ENCODE measurements at places on chromosomes 5 and 9.
A peak's percentile ranks its signal among the peaks of the same experiment; 100 is the strongest.

- no peak for DNase-seq
Measured at GRCh38 chr9:134634176-134634575, 7.4 kb upstream of the COL5A1 start.

DNA sequence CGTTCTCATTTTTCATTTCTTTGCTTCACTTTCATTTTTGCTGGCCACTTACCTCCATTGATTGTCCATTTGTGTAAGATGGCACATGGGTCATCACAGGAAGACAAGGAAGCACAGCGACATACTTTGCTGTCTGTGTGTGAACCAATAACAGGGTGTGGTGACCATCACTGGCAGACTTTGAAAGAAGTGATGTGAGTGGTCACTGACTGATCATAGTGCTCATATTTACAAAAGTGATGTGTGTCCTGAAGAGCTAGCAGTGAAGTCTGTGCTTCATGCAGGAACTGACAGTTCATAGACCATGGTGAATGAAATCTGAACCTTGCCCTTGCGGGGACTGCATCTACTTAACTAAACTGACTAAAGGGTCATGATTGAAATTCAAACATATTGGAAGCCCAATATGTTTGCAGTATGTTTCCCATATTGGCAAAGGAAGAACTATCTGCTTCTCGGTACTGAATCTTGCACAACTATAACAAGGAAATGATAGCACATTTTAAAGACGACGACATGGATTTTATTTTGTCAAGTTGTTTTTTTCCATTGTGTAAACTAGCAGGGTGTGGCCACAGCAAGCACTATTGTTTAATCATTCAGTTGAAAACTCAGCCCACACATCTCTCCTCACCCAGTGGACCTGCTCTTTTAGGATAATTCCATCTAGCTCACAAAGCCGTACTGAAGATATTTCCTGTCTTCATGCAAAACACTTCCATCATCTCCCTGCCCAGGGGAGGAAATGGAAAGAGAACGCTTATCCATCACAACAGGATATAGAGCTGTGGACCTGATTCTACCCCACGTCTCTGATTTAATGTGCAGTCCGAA lies 232.0 kb upstream of the ANKRD55 start:
- no peak for DNase-seq

GRCh38 chr9:93237540-93237939 lies 53.6 kb downstream of the WNK2 start:
- no peak for DNase-seq

DNA sequence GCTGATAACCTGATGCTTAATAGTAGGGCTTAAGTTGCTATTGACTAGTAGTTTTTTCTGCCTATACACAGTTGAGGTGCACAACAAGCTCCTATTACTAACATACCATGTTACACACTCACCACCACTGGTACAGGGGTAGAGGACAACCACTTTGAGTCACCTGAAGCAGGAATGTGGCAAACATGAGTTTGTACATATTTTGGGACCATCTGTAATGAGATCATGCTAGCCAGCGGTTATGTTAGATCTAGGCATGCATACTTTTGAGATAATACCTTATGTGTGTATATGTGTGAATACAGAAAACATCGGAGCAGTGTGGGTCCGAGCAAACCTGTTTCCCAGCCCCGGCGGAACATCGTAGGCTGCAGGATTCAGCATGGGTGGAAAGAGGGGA lies 72.8 kb upstream of the NXNL2 start:
- DNase-seq: no peak

DNA sequence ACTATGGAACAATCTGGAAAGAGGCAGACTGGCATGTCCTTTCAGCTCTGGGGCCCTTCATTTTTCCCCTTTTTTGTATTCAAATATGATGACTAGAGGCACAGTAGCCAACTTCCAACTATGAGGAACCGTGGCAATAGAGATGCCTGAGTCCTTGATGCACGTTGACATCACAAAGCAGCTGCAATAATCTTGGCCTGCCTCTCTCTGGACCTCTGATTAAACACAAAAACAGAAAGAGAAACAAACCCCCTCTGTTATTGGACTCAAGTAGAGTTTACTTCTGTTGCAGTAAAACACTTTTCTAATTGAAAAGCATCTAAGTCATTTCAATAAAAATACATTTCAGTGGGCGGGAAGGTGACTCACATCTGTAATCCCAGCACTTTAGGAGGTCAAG lies 122.2 kb upstream of the GRAMD2B start:
- no peak for DNase-seq

GRCh38 chr5:141691286-141691866 lies 9.3 kb upstream of the ARAP3 start:
- DNase-seq: no peak

DNA sequence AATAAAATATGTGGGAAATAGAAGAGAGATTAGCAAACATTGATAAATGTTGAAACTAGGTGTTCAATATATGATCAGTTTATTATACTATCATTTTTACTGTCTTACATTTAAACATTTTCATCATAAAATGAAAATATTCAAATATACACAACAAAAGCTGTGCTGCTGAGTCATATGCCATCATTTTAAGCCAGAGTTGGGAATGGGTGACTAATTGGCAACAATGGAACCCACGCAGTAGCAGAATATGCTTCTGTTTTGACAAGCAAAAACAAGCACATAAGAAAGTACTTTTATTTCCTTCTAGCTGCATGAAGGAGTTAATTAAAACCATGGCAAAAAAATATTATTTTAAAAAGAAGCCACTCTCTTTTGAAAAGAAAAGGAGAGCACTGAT lies 340.0 kb upstream of the EDIL3 start:
- DNase-seq: no peak

- no peak for DNase-seq
Measured at GRCh38 chr5:72478276-72478675, 28.9 kb downstream of the ZNF366 start.

GRCh38 chr9:35757226-35757891 lies 3.3 kb upstream of the MSMP start:
- no peak for DNase-seq

DNA sequence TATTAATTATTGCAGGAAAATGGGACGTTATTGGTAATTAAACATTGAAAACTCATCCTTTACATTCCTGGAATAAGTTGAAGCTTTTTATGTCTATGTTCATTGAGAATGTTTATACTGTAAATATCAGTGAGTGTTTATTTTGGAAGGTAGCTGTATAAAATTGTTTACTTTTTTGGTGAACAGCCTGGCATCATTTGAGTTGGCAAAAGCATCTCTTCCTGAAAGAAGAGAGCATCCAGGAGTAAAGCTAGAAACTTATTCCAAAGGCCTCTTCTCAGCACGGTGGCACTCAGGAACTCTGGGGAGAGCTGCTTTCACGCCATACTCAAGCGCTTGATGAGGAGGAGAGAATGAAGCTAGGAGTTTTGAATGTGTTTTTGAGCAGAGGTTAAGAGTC lies 79.9 kb downstream of the GAPVD1 start:
- no peak for DNase-seq

DNA sequence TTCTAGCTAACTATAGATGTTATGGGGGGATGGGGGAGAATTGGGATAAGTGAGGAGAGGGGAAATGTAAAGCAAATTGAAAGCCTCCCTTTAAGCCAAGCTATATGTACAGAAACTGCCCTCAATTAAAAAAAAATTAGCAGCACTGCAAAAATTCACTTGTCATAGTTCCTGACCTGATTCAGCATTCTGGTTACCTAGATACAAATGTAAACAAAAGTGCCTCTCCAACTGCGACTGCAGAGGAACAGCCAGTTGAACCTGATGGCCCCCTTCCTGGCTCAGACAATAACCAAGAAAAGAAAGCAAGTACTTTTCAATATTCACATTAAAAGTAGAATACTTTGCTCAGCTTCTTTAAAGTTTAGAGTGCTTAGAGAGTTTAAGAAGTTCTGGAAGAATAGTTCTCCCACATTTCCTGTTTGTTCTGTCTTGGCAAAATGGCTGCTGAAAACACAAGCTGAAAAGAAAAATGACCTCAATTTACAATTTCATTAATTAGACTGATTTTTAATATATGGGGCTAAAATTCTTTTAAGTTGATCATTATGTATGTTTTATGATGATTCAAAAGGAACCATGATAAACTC lies 1.5 kb downstream of the FAM81B start:
- no peak for DNase-seq

DNA sequence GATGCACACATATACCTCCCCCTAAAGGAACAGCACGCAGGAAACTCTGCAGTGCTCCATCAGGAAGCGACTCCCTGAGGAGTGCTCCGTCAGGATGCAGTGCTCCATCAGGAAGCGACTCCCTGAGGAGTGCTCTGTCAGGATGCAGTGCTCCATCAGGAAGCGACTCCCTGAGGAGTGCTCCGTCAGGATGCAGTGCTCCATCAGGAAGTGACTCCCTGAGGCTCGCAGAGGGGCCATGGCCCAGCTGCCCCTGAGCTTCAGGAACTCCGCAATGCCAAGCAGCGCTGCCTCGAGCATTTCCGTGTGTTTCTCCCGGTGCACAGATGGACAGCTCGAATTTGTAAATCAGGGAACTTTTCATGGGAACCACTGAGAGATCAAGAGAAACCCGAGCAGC lies 88.1 kb downstream of the PAX5 start:
- no peak for DNase-seq

GRCh38 chr9:93683331-93684134 lies 107.1 kb downstream of the PHF2 start:
- DNase-seq: no peak

GRCh38 chr5:180130876-180131740 lies 59.5 kb upstream of the RNF130 start:
- DNase-seq: no peak

- no peak for DNase-seq
Measured at GRCh38 chr9:86926145-86926544, 21.2 kb downstream of the GAS1 start.

GRCh38 chr9:112061152-112061740 lies 113.9 kb downstream of the SUSD1 start:
- peak; percentile 99 for DNase-seq

GRCh38 chr9:135959814-135960213 lies 1.4 kb downstream of the UBAC1 start:
- no peak for DNase-seq

- DNase-seq: no peak
Measured at GRCh38 chr9:98997604-98998003, 53.9 kb downstream of the COL15A1 start.

DNA sequence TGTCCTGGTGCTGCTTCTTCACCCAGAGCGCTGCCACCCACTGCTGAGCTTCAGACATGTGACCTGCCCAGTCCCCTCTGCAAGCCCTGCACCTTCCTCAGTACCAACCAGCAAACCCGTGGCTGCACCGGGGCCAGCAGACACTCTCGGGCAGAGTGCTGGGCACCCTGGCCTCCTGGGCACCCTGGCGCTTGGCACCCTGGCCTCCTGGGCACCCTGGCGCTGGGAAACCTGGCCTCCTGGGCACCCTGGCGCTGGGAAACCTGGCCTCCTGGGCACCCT lies 31.7 kb upstream of the SLC12A7 start:
- no peak for DNase-seq

- no peak for DNase-seq
Measured at GRCh38 chr5:175889910-175890684, 18.7 kb downstream of the CPLX2 start.

DNA sequence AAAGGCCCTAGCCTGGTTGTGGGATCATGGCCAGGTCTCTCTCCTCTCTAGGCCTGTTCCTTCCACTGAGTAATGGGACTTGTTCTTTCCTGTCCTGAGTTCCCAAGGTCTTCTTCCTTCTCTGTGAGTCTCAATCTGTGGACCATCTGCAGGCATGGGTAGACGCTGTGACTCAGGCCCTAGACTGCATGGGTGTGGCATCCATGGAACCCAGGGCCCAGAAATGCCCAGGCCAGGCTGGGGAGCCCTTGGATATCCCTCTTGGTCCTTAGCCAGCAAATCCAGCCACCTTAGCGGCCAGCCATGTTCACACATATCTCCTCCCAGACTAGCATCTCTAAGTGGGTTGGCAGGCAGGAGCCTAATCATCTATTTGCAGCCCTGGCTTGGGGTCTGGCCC lies 2.3 kb upstream of the ACSL6 start:
- DNase-seq: no peak

- DNase-seq: no peak
Measured at GRCh38 chr9:110160123-110160522, 47.8 kb downstream of the C9orf152 start.

- no peak for DNase-seq
Measured at GRCh38 chr9:82130331-82131042, 141.9 kb downstream of the SPATA31D1 start.

GRCh38 chr5:132483661-132484390 lies 6.7 kb downstream of the IRF1 start:
- no peak for DNase-seq

GRCh38 chr5:35458824-35459207 lies 158.8 kb upstream of the SPEF2 start:
- DNase-seq: no peak

GRCh38 chr9:68698943-68699509 lies 6.0 kb upstream of the PIP5K1B start:
- DNase-seq: no peak

DNA sequence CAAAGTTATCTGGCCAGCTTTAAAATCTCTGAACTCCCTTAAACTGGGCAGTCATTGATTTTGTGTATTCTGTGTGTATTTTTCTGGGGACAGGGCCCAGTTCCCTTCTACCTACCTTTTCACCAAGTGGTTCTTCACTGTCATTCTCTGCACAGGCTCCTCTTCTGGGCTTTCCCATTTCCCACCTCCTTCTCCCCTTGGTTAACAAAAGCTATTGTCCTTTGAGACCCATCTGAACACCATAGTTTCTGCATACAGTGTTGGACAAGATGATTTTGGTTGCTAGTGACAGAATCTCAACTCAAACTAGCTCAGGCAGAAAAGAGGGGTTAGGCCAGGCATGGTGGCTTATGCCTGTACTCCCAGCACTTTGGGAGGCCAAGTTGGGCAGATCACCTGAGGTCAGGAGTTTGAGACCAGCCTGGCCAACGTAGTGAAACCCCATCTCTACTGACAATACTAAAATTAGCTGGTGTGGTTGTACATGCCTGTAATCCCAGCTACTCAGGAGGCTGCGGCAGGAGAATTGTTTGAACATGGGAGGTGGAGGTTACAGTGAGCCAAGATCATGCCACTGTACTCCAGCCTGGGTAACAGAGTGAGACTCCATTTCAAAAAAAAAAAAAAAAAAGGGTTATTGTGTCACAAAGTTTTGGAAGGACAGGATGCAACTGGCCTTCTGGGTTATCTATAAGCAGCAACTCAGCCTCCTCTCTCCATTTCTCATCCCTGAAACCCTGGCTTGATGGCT lies 31.0 kb upstream of the ANKRD34B start:
- no peak for DNase-seq

DNA sequence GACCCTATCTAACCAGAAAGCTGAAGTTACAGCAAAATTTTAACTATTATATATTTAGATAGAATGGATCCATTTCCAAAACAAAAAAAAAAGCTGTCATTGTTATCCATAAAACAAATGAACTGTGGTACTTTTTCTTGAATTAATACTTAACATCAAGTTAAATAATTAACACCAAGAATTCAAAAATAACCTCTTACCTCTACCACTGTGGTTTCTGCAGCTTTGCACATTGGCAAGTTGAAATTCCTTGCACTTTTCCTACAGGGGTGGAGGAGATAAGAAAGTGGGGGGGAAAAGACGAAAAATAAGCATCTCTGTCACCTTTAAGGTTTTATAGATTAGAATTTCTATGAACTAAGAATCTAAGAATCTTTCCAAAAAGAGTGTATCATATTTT lies 30.0 kb downstream of the OXCT1 start:
- DNase-seq: peak; percentile 29

GRCh38 chr9:105911104-105911911 lies 217.0 kb downstream of the TMEM38B start:
- peak; percentile 40 for DNase-seq

All from RCC 7860 (cell line).